ENCODE measurements at places on chromosomes 2 and 18.
A peak's percentile ranks its signal among the peaks of the same experiment; 100 is the strongest.

- peak; percentile 85 for DNase-seq
Observed at GRCh38 chr2:105802587-105802986, 57.9 kb downstream of the NCK2 start.

- DNase-seq, result no peak
Observed at GRCh38 chr2:63078852-63079606, 28.4 kb downstream of the OTX1 start.

DNA sequence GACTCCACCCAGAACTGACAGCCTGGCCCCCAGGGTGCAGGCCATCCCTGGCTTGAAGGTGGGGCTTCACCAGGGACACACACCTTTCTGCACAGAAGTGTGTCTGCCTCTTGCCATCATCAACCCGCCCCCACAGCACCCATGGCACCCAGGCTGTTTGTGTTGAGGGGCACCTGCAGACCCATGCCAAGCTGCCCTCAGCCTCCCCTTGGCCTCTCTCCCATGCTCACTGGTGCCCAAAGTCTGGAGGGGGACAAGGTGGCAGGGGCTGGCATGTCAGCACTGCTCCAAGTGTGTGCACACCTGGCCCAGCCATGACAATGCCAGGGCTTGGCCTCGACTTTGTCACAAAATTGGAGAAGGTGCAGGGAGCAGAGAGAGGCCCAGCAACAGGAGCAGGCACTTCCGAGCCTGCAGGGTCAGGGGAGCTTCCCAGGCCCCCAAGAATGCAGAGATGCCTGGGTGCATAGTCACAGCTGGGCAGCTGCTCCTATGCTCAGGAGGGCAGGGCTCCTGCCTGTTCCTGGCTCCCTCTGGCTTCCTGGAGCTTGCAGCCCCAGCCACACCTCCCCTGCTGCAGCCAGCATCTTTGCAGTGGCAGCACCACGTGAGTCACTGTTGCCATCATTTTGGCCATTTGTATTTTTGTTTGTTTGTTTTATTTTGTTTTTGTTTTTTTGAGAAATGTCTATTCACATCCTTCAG is 280.6 kb upstream of the UBE2E3 start:
- no peak for DNase-seq

DNA sequence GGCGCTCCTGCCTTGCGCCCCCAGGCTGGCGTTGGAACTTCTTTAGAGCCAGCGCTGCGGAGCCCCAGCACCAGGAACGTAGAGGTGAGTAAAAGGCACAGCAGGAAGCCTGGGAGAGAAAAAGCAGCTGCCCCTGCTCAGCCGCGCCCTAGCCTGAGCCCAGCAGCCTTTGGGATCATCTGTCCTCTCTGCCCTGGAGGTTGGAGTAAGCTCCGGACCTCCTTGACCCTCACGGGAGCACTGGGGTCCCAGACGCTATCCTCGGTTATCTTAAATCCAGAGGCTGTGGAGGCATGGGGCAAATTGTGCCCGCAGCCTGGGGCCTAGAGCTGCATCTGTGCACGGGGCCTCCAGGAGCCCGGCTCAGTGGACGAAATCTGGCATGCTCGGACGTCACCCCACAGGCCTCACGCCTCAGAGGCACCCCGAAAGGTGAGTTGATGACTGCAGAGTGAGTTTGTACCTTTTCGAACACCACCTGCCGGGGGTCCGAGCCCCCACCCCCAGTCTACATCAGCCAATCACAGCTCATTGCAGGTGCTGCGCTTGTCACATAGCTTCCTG is 1.6 kb upstream of the SLC66A2 start:
- no peak for DNase-seq

DNA sequence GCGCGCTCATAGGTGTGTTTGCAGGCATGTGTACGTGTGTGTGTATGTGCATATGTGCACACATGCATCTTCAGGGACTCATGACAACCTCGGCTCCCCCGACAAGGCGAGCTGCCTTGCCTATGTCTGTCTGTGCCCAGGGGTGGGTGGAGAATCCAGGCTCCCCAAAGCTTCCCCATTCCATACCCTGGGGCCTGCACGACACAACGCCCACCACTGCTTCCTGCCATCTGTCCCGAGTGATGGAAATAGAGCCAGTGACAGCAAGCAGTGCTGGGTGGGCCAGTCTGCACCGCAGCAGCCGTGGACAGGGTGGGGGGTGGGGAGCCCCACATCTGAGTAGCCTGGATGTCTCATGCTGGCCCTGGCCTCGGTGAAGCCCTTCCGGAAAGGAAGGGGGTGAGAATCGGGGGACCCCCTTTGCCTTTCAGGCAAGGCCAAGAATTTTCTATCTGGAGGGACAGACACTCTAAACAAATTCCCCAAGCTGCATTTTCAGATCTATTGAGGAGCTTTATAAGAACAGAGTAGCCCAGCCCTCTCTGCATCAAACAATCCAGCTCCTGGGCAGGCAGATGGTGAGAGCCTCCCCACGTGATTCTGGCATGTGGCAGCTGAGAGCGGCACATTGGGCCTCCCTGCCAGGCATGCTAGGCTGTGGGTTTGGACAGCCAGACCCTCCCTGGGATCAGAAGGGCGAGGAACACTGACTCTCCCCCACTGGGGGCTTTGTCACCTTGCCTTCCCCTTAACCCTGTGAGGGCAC is 4.9 kb downstream of the KCNIP3 start:
- DNase-seq, result no peak

DNA sequence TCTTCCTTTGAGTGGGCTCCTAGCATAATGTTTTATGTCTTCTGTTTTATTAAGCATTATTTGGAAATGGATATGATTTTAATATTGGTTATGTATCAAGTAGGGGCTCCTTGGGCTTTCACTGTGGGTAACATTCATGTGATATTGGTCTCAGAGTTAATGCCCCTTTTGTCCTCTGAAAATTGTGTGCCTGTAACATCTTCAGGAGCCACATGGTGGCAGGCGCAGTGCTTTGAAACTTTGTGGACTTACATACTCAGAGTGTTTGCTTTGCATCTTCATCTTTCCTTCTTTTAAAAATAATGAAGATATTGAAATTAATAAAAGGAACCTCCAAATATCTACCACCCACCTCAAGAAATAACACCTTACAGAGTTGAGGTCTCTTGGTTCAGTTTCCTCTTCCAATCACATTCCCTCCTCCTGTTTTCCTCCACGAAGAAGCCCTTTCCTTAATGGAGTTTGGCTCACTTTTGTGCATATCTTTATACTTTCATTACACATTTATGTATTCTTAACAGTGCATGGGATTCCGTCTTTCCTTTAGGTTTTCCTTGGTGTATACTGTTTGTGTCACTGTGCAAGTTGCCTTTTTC is 73.5 kb downstream of the LIMS1 start:
- peak; percentile 69 for DNase-seq

DNA sequence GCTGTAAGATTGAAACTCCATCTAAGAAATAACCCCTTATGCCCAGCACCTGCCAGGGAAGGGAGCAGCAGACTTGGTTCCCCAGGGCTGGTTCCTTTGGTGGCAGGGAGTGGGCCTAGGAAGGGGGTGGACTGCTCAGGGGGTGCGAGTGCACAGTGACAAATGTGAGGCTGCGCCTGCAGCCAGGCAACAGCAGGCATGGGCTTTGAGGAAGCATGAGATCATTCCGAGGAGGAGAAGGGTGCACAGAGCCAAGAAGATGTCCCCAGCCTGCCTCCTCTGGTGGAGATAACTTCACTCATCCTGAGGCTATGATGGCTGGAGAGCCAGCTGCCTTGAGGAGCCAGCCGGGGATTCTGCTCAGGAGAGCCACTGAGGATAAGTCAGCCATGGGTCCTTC is 158.0 kb downstream of the CAPN13 start:
- no peak for DNase-seq

GRCh38 chr2:158753641-158754611 is 41.2 kb upstream of the DAPL1 start:
- peak; percentile 48 for DNase-seq

GRCh38 chr2:105455488-105456003 is 56.7 kb upstream of the FHL2 start:
- no peak for DNase-seq

DNA sequence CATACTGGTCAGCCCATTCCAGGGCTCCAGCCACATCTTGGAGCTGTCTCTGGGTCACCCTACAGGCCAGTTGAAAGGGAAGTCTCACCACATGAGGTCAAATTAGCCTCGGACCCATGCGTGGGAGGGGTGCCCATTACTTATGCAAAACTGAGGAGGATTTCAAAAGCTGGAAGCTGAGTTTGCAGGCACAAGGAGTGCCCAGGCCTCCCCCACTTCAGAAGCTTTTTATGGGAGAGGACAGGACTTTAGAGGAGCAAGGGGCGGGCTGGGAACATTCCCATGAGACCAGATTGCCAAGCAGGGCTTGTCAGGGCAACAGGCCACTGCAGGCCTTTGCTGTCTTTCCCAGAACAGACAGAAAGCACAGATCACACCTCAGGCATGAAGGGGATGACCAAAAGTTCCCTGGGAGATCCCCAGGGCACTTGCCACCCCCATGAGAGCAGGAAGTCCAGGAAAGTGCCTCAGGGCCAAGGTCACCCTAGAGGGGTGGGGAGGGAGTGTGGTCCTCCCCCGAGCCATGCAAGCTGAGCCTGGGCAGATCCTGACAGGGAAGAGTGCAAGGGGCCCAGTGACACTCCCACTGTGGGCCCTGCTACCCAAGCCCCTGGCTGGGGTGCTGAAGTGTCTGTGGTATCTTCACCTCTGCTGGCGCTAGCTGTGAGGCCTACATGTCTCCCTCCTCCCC is 267.7 kb downstream of the BCL11A start:
- no peak for DNase-seq

GRCh38 chr2:138060301-138060635 is 96.0 kb downstream of the HNMT start:
- no peak for DNase-seq

DNA sequence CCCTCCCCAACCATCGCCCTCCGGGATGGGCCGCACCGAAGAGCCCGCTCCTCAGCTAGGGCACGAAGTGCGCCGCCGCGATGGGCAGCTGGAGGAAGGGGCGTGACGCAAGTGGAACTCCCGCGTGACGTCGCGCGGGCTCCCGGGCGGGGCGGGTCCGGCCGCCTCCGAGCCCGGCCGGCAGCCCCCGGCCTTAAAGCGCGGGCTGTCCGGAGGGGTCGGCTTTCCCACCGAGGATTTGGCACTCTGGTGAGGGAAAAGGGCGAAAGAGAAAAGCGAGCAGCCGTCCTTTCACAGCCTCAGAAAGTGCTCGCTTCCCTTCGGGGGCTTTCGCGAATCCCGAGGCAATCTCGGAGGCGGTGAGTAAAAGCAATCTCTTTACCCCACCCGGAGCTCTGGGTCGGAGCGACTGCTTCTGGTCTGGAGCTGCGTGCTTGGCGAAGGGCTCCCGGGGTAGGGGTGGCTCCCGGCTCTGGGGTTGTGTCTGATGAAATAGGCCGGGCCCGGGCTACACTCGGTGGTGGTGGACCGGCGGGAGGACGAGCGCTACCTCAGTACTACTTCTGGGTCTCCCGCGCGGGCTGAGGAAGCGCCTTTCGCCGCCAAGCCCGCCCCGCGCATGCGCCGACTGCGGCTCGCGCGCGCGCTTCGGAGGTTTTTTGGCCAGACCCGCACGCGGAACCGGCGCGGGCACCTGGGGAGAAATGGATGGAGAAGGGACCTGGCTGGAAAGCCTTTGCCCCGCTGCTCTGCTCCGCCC is at the start of gene RBBP8:
Gene RBBP8 (plus strand): TSS at position 123 of the 760 bp plus-strand sequence. CDS start 3,524 bp downstream, outside the sequence.
- peak; percentile 85 for DNase-seq

GRCh38 chr2:83112858-83113257 is 1346.2 kb downstream of the SUCLG1 start:
- no peak for DNase-seq

- DNase-seq, result no peak
Observed at GRCh38 chr2:106032676-106033075, 161.4 kb downstream of the UXS1 start.

- no peak for DNase-seq
Observed at GRCh38 chr2:182436252-182436651, 9.4 kb upstream of the PDE1A start.

DNA sequence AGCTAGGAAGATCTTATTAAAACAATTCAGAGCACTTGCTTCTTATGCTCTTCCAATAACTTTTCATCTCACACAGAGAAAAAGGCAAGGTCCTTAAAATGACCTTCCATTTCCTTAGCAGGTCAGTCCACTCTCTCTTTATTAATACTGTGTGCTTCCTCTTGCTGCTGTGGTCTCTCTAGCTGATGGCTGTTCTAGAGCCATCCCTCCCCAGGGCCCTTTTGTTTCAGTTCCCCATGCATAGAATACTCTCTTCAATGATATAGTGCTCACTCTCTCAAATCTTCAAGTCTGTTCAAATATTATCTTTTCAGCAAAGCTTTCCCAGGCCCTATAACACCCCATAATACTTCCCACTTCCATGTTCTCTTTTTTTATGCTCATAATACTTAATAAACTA is 469.3 kb downstream of the METTL4 start:
- DNase-seq, result no peak

GRCh38 chr2:15427987-15428386 is 133.1 kb downstream of the NBAS start:
- no peak for DNase-seq

- no peak for DNase-seq
Observed at GRCh38 chr2:211957799-211958198, 580.8 kb downstream of the ERBB4 start.

DNA sequence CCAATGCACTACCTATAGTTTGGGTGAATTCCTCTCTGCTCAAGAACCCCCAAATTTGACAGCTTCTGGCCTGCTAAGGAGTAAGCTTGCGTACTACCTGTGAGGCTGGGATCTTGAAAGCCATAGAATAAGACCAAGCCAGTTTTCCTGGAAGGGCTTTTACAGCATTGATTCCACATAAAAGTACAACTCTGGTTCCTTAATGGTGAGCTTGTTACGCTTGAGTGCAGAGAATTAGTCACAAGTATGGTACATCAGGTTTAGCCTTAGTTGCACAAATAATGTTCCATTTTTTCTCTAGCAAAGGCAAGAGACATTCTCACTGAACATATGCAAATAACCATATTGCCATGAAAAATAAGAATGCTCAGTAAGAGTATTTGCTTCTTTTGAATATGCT is 39.1 kb upstream of the STK39 start:
- no peak for DNase-seq

DNA sequence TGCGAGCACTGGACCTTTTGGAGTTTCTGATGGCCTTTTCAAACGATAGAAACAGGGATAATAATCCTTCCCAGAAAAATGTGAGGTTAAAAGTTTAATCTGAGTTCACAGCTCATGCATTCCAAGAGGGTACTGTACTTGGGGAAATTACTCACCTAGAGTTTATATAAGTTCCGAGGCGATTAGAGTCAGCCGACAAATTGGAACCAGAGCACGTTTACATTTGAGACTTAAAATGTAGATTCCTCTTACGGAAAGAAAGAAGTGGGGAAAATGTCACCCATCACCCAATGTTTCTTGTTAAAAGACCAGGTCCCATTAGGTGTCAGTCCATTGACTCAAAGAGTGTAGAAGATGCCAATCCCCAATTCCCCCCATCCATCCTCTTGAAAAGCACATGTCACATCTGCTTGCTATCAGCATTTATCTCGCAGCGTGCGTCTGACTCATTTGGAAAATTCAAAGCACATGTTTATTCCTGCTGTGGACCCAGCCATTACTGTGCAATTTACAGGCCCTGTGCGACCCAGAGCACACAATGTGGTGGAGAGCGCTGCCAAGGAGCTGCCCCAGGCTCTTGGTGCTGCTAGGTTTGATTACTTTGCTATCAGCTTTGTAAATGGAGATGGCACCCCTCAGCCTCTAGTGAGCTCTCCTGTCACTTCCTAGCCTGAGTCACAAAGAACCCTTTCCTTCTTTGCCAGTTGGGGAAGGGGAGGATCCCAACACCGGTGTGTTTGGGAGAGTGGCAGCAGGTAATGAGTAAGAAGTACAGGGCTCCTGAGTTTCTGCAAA is 104.8 kb downstream of the COLEC12 start:
- DNase-seq, result no peak

GRCh38 chr2:230924092-230924469 is 961 bp downstream of the GPR55 start:
- no peak for DNase-seq

All from CD4-positive, alpha-beta T cell treated with Interleukin-12 subunit alpha and Interleukin-12 subunit beta, for 1 hour (primary cell).